ENCODE measurements at places on chromosomes 13 and 19. TPM values are rescaled to one million over a fixed set of nuclear protein-coding genes. Genes with fewer than 3 reads are reported as not detected.

DNA sequence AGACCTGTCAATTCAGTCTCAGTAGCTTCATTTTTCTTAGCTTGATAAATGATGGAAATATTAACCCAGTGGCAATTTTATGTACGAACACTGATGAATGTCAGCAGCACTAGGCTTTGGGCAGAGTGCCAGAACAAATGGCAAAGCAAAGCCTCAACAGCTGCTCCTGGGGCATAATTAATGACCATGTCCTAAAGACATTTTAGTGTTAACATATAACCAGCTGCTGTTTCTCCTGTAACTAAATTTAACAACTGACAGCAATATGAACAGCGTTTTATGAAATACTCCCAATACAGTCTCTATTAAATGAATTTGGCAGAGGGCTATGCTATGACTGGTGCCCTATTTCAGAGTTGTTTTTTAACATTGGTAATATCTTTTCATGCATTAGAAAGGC lies 47.1 kb downstream of the ZNF568 start:
- no peak for DNase-seq

DNA sequence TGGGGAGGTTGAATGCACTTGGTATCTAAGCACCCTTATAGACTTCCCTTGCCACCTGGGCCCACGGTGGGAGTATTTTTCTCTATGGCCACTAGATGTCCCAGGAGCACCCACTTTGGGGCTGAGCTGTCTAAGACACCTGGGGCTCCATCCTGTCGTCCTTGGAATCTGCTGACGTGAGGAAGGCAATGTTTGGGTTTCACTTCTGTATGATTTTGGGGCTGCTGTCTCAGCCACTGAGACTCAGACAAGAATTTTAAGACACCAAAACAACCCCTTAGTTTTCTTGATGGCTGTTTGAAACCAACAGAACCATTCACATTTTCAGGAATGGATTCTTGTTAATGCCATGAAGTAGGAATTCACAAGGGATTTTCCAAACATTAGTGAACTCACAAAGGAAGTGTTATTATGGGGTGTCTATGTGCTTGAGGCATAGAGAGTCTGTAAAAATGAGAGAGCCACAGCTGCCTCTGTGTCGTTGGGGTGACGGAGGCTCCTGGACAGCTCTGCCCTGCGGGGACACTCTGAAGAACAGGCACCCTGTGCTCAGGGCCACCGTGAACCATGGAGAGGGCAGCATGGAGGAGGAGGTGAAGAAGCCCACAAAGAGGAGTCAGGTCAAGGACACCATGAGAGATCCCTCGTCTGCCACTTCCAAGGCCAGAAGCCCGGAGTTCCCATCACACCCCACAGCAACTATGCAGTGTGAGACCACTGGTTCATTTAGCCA lies 106.8 kb upstream of the SPATA13 start:
- DNase-seq, result peak; percentile 100

RGS9BP gene
- total RNA-seq, result 1.0 TPM

ZNF99 gene
- not detected for total RNA-seq

TMEM221 gene
- not detected for total RNA-seq

VSTM1 gene
- not detected for total RNA-seq

GRCh38 chr19:4556597-4557127 lies 2.8 kb downstream of the SEMA6B start:
- DNase-seq, result peak; percentile 59

ZFP82 gene
- not detected for total RNA-seq
